ENCODE measurements at places on chromosomes 5 and 9. TPM values are rescaled to one million over a fixed set of nuclear protein-coding genes. Genes with fewer than 3 reads are reported as not detected.

PIP5K1B gene
- 1.3 TPM for total RNA-seq

GZMA gene
- total RNA-seq: 3.1 TPM

SARDH gene
- total RNA-seq: 0.52 TPM

EMB gene
- 18.9 TPM for total RNA-seq
